ENCODE measurements at places on chromosomes 5 and 9.

GRCh38 chr9:73081979-73082657, 69.5 kb upstream of the ANXA1 start:
- peak; percentile 24 for DNase-seq

DNA sequence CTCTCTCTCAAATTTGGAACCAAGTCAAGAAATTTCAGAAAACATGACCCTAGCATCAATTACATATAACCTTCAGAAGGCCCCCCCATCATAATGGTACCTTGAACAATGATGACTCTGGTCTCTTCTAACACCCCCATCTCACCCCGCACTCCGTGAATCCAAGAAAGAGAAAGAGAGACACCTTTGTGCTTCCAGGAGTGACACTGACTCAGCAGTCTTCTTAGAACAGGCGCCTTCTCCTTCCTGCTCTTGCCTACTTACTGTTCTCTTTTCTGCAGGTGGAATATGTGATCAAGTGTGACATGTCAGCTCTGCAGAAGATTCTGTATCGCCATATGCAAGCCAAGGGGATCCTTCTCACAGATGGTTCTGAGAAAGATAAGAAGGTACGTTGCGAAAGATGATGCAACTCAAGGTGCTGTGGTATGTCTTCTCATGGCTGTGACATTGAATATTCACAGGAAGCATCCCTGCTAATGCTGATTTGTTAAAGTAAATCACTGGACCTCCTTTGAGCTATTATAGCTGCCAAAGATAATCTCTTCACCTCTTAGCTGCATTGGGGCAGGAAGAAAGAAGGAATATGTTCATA, 81.3 kb downstream of the SMARCA2 start:
- DNase-seq = no peak

DNA sequence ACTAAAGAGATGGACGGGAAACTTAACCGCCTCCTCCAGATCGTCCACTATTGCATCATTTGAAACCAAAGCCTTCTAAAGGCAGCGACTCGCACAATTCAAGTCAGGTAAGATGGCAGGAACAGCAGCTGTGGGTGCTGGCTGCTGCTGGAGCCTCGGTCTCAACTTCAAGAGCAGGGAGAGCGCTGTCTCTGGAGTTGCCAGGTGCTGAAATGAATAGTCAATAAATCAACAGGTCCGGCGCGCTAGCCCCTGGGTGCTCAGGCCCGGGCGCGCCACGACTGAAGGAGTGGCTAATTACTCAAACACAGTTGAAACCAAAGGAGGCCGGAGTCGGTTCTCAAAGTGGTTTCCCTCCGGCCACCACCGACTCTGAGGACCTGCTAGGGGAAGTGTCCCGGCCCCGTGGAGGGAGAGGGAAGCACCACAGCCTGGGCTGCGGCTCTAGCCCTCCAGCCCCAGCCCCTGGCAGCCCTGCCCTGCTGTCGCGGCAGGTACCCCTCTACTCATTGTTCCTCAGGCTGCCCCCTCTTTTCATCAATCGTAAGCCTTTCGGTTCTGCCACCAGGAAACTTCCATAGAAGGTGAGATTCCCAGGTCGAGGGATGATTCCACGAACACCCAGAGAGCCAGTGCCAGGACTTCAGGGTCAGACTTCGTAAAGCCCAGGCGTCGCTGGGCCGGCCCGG, 804 bp downstream of the TTC39B start:
- DNase-seq = peak; percentile 89

- DNase-seq = no peak
Observed at GRCh38 chr9:80208696-80209095, 636.9 kb downstream of the TLE4 start.

DNA sequence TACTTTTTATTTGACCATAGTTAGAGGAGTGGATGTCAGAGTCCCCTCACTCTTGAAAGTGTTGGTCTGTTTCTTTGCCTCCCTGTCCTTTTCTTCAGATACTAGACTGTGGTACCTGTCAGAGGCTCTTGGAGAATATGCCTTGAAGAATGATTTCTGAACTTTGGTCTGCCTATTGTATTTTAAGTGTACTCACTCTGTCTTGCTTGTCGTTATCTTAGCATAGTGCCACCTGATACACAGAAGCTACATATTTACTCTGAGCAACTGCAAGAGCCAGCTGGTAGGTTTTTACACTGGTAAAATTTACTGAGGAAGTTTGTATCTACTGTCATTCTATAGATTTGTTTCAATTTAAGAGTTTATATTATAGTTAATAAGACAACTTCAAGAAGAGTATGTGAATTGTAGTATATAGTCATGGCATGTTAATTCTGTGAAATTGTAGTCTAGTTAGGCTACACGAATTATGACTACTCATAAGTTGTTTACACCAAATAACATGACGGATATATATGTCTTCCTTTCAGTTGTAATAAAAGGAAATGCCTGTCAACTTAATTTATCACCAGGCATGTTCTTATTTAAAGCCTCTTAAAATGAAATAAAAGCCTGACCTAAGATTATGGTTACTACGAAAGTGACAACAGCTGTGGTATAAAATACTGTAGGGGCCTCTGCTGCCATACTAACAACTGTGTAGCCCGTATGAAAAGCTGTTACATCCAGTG, 201.7 kb downstream of the KDM4C start:
- DNase-seq = no peak

GRCh38 chr9:131100445-131100844, 4.1 kb downstream of the AIF1L start:
- DNase-seq = no peak

GRCh38 chr9:19104515-19105282, 2.0 kb upstream of the HAUS6 start:
- DNase-seq = no peak

DNA sequence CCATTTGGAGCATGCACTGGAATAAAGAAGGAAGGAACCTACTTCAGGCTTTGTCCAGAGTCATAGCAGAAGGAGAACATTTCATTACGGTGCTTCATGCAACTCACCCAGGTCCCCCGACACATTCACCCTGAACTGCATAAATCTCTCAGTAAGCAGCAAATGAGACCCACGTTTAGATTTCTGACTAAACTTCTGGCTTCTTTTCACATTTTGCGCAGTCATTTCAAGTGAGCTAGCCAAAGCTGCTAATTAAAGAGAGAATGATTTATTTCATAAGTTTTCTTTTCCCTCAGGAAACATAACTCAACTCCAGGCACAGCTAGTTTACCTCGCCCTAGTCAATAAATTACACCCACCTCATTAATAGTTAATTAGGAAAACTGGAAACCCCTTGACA, 88.6 kb upstream of the GAS1 start:
- DNase-seq = no peak

DNA sequence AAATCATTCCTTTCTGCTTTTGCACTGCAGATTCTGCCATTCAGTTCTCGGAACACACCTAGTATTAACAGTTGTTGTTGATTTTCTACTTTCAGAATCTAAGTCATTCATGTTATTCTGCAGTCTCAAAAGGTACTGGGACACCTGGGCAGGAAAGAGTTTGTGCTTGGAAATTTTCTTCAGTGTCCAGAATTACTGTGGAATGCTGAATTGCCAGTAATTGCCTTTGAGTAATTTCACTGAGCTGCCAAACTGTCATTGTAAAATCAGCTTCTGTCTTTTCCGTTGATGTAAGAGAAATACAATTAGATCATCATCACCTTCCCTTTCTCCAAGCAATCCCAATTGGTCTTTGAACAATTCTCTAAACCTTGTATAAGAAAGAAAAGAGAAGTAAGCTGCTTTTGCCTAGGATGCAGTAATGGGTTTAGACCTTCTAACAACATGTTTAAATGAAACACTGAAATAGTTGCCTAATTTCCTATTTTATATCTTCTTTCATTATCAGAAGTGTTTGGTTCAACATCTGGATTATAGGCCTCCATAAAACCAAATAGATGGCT, 75.7 kb upstream of the TGFBR1 start:
- DNase-seq = no peak

- DNase-seq = no peak
Observed at GRCh38 chr9:118962426-118962825, 406.8 kb downstream of the BRINP1 start.

- no peak for DNase-seq
Observed at GRCh38 chr9:124198948-124199347, 58.8 kb upstream of the NEK6 start.

DNA sequence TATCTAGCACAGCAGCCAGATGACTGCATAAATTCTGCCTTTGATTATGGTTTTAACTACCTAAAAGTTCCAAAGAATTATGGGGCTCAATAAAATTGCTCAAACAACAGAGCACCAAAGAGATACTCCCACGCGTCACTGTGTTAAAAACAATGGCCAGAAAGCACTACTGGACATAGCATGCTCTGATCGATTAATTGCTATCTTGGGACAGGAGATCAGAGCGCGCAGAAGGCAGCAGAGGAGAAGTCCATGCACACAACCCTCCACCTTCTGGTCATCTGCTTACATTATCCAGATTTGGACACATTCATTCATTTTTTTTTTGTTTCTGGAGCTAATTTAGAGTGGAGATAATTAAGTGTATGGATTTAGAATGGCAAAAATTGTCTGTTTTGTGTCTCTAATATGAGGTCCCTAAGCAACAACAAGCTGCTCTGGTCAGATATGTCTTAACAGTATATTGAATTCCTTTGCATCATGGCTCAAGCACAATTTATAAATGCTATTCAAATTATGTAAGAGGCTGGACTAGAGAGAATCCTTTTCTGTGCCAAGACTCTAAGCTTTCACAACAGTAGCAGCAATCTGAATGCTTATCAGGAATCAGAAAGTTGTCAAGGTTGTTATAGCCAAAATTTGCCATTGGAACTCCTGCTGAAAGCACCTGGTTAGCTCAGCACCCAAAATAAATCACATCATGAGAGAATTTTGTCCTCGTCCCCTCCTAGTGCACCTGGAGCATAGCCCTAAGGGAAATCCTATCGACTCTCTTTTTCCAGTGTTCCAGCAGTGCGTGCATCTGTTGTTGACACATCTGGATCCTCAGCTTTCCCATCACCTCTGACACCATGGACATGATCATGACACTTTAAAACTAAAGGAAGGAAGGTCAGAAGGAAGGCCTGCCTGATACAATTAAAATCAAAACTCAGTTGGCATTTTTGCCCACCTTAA, 98.6 kb upstream of the HMHB1 start:
- DNase-seq = no peak

DNA sequence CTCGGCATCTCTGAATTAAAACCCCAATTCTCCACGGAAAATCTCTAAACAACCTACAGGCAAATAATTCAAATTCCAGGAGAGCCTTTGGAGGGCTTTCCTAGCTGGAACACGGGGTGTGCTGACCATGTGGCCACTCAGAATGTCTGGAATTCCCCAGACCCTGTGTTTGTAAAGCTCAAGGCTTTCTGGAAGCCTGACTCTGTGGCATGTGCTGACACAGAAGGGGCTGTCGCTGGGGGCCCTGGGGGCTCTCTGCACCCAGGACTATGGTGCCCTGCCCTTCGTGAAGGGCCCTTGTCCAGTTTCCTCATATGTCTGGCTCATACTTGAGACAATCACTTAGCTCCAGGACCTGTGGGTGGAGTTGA, 29.0 kb upstream of the BOD1 start:
- no peak for DNase-seq

GRCh38 chr5:134281081-134281480, 55.2 kb upstream of the PPP2CA start:
- DNase-seq = no peak

GRCh38 chr5:10685115-10685521, 75.9 kb downstream of the DAP start:
- no peak for DNase-seq

GRCh38 chr9:76717176-76717575, 47.1 kb upstream of the PCA3 start:
- DNase-seq = peak; percentile 59

DNA sequence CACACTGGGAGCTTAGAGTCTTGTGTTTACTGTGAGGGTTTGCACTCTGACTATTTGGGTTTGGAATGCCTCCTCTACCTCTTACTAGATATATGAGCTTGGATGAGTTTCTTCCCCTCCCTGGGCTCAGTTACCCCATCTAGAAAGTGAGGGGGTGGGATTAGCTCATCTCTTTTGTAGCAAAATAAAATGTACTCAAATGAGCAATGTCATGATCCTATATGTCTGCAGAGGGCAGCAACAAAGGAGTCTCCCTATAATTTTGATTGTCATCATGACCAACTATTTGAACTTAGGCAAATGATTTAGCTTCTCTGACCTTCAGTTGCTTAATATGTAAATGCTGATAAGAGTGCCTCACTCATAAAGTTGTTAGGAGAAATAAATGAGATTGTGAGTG, 109.0 kb downstream of the DPYSL3 start:
- DNase-seq = no peak

- DNase-seq = no peak
Observed at GRCh38 chr5:138372225-138372624, 19.7 kb downstream of the KDM3B start.

DNA sequence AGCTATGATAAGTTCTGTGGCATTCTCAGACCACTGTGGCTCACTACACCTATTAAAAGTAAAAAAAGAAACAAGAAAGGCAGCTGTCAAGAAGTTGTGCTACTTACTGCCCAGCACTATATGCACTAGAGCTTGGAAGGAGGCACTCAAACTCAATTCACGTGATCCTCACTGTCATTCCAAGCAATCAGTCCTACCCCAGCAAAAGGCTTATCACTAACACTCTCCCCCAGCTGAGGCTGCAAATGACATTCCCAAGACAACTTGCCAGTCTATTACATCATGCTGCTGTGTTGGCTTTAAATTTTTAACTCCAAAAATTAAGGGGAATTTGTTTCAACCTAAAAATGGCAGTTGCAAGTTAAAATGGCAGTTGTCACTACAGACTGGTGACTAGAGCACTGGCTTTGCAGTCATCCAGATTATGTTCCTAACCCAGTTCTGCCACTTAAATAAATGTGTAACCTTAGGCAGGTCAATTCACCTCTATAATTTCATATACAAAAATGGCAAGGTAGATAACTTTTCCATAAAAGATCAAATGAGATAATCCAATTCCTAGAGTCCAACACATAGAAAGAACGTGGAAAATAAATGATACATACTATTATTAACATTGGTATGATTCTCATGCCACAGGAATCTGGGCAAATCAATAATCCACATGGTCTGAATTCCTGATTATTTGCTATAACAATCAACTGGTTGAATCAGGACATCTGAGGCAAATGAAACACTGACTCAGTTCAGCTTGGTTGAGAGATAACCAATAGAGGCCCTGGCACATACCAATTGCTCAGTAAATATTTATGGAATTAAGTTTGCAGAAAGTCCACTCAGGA, 52.4 kb downstream of the FBXW11 start:
- no peak for DNase-seq

- DNase-seq = no peak
Observed at GRCh38 chr5:77812926-77813589, 36.9 kb upstream of the TBCA start.

DNA sequence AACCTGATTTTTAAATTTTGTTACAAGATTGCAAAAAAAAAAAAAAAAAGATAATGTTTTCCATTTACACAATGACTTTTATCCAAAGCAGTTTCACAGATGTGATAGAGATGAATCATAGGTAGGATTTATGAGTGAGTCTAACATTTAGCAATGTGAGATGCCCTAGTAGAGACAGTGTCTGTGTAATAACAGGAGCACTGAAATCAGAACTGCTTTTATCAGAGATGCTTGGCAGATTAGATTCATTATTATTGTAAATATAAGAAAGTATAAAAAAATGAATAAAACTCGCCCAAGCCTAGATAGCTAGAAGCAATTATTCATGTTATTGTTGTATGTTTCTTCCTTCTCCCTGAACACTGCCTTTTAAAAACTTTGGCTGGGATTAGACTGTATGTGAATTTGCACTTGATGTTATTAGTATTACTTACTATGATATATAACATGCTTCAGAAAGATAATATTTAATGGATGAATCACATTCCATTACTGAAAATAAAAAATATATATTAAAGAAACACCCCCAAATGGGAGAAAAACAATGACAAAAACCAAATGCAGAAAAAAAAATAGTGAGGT, 567.3 kb upstream of the KLF4 start:
- no peak for DNase-seq

- DNase-seq = no peak
Observed at GRCh38 chr9:137759117-137759516, 118.5 kb upstream of the CACNA1B start.
